ENCODE measurements at places on chromosomes 7 and 10.

GRCh38 chr7:155396661-155397060 is 61.3 kb upstream of the EN2 start:
- DNase-seq: no peak

GRCh38 chr7:45072131-45073030 is 16.4 kb downstream of the NACAD start:
- DNase-seq: no peak

GRCh38 chr7:156152390-156152789 is 340.1 kb upstream of the SHH start:
- no peak for DNase-seq

GRCh38 chr10:96673318-96674099 is 46.8 kb downstream of the PIK3AP1 start:
- DNase-seq: no peak

DNA sequence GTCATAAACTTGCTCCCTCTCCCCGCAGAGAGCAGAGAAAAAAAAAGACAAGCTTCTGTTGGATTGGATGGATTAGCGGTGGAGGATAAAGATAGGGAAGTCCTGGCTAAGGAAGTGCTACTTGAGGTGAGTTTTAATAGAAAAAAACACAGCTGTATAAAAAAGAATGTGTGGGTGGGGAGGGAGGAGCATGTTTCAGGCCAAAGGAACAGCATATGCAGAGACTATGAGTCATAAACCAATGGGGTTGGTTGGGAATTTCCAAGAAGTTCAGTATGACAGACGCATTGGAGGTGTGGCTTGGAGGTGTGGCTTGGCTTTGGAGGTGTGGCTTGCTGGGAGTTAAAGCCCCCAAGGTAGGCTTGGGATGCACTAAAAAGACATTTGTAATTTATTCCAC is 103.0 kb upstream of the LSM8 start:
- no peak for DNase-seq

- DNase-seq: no peak
Observed at GRCh38 chr7:130189343-130189742, 15.9 kb downstream of the TMEM209 start.

- DNase-seq: no peak
Observed at GRCh38 chr7:117216436-117217069, 106.3 kb downstream of the WNT2 start.

DNA sequence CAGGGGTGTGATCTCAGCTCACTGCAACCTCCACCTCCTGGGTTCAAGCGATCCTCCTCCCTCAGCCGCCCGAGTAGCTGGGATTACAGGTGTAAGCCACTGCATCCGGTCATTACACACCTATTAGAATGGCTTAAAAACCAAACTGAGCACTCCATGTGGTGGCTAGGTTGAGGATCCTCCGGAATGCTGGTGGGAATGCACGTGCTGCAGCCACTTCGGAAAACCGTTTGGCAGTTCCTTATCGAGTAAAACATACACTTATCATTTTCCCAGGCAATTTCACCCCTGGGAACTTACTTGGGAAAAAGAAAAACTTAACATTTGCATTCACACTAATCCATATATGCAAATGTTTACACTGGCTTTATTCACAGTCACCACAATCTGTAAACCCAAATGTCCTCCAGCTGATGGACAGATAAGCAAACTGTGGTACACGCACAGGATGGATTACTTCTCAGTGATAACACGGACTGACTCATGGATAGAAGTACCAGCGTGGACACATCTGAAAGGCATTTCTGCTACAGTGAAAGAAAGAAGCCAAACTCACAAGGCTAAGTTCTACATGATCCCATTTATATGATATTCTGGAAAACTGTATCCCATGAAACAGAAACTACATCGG is 20.4 kb downstream of the RFC2 start:
- no peak for DNase-seq

DNA sequence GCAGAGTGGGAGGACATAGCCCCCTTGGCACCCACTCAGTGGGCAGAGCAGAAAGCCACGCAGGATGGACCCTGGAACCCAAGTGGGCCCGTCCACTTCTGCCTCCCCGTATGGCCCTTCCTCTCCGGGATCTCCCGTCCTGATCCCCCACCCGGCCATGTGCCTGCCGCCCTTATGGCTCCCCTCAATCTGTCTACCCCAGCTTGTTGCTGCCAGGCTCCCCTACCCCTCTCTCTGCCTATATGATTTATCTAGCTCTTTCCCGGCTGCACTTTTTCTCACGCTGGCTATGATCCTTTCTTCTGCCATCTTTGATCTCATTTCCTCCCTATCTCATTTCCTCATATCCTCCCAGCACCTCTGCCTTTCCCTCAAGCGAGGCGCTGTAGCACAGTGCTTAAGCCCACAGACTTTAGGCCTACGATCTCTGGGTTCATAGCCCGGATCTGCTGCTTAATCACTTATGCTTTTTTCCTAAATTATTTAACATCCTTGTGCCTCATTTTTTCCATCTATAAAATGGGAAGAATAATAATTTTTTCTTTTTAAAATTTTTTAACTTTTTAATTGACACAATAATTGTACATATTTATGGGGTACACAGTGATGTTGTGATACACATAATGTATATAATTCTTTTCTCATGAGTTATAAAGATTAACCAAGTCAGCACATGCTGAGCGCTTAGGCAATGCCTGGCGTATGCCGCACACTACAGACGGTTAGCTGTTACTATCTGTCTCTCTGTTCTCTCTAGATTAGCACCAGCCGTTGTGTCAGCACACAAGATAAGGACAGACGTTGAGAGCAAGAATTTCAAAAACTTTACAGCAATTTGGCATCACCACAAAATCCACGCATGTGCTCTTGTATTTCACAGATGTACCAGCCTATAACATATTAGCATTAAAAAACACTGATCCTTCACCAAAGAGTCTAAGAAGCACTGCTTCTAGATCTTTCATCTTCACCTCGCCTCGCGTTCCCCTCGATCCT is 18.1 kb downstream of the KCNH2 start:
- DNase-seq: no peak

- no peak for DNase-seq
Observed at GRCh38 chr7:155555116-155555695, 8.8 kb upstream of the CNPY1 start.

- DNase-seq: no peak
Observed at GRCh38 chr7:16657656-16658279, 11.8 kb downstream of the BZW2 start.

All from stimulated activated CD4-positive, alpha-beta T cell treated with anti-CD3 and anti-CD28 coated beads, Interleukin-15, amount 100 ng/mL, for 1 hour (primary cell).